ENCODE measurements at places on chromosomes 6 and 20.
A peak's percentile ranks its signal among the peaks of the same experiment; 100 is the strongest.

- no peak for DNase-seq
Observed at GRCh38 chr6:35312807-35313206, 15.2 kb downstream of the DEF6 start.

DNA sequence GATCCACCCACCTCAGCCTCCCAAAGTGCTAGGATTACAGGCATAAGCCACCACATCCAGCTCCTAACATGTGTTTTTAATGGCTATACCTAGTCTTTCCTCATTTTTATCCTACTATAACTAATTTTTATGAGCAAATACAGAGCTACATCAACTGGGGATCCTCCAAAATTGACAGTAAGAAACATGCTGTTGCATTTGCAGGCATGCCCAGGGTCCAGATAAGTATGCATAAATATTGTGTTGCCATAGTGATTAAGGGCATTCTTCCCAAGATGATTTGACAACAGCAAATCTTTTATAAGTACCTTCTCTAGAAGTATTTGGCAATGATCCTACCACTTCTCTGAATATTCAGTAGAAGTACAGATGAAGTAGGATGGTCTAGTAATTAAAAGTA lies 41.9 kb upstream of the MOXD1 start:
- no peak for DNase-seq

- DNase-seq: no peak
Observed at GRCh38 chr20:35588397-35588796, 27.2 kb upstream of the SPAG4 start.

DNA sequence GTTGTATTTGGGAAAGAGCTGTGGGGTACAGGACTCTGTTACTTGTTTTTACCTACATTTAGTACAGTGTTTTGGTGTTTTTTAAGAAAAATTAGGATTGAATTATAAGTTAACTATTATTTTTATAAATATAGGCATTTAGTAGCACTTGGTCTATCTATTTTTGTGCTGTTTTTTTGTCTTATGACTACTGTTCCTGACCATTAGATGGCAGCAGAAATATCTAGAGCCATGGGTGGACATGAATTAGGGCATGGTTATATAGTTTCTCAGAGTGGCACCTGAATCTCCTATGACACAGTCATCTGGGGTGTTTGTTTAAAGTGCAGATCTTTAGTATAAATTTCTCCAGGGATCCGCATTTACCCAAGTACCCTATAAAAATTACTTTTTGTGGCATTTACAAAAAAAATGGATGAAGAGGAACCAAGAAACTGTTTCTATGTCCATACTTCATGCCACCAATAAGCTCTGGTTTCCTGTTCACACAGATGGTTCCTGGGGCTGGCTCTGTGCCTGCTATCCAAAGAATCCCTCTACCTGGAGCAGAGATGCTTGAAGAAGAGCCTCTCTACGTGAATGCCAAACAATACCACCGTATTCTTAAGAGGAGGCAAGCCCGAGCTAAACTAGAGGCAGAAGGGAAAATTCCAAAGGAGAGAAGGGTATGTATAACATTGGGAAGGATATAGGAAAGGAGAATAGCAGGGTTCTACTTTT lies 19.8 kb downstream of the NFYA start:
- DNase-seq: no peak

DNA sequence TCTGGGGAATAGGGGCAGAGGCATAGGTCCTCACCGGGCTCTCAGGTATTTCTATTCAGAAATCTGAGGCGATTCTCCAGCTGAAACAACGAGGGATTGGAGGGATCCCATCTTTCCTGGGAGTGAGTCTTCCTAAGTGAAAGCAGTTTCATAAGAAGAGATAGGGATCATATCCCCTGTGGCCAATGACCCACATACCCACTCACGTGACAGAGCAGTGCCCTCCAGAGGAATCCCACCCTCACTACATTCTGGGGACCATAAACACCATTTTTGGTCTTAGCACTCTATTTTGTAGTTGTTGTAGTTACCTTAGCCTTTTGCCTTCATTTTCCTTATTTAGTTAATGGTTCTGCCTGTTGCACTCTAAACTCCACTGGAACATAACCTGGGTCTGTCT lies 121.1 kb downstream of the GPR63 start:
- DNase-seq: no peak

DNA sequence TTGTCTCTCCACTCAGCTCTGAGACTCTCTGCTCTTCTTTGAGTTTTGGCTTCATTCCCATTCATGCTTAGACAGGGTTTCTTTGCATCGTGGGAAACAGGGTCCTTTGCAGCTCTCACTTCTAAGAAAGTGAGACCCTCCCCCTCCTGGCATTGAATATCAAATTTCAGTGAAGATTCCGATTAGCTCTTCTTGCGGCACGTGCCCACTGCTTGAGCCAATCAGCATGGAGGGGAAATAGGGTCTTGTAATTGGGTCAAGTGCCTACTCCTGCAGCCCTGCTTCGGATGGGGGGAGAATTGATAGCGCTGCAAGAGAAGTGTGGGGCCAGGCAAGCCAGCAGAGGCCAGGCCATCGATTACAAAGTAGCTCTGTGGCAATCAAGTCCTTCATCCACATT lies 69.6 kb downstream of the TFAP2C start:
- no peak for DNase-seq

GRCh38 chr6:43149265-43149664 lies 21.8 kb upstream of the SRF start:
- no peak for DNase-seq

GRCh38 chr6:69090132-69090531 lies 455.1 kb downstream of the ADGRB3 start:
- DNase-seq: no peak

- no peak for DNase-seq
Observed at GRCh38 chr6:84052883-84053241, 19.3 kb downstream of the MRAP2 start.

DNA sequence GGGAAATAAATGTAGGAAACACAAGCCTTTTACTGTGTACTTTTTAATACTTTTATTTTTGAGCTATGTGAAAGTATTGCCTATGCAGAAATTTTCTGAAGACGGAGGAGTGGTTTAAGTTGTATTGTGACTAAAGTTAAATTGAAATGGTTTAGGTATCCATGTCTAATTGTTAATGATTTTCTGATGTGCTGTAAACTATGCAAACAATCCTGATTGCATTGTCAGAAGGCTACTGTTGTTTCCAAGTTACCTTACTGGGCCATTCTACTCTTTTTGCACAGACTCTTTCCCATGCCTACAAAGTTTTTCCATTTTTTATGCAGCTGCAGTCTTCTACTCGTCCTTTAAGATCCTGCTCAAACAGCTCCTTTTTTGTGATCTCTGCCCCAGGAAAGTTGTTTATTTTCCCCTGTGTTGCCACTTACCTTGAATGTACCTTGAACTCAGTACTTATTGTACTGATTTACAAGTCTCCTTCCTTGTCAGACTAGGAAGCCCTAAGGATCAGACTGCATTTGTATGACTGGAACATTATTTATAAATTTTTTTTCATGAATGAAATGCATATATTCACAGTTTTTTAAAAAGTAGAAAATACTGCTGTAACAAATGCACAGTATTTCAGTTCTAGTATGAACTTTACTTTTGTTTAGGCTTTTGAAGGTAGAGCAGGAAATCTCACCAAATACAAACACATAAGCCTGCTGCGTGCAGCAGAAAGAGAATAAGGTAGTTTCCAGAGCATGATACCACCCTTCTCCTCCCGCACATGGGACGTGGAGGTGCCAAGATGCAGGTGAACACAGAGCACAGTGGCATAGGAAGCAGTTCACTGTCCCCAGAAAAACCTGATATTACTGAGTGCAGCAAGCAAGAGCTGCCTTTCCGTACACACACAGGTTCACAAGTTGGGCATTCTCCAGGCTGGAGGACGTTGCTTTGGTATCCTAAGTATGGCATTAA lies 97.8 kb downstream of the CRYBG1 start:
- no peak for DNase-seq

DNA sequence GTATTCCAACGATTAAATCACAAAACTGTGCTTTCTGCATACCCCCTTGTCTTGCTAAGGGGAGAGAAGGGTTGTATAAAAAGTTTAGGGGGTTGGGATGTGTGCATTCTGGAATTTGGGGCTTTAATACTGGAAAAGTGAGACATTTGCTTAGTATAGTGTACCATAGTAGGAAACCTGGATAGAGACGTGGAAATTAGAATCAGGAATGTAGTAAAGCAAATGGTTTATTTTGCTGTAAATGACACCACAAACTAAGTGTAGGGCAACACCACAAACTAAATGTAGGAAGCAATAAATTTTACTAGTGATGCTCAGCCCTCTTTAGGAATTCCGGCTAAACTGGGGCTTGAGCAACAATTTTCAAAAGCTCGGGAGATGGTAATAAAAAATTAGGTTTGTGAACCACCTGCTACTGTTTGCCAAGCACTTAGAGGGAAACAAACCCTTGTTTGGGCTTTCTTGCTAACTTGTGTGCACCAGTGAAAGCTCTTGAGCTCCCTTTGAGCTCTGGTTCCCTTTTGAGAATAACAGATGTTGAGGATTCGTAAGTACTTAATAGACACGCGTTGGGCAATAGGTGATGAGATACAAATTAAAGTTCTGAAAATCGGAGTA lies 13.8 kb downstream of the BRD2 start:
- no peak for DNase-seq

GRCh38 chr6:170128811-170129681 lies 161.8 kb downstream of the DLL1 start:
- no peak for DNase-seq

DNA sequence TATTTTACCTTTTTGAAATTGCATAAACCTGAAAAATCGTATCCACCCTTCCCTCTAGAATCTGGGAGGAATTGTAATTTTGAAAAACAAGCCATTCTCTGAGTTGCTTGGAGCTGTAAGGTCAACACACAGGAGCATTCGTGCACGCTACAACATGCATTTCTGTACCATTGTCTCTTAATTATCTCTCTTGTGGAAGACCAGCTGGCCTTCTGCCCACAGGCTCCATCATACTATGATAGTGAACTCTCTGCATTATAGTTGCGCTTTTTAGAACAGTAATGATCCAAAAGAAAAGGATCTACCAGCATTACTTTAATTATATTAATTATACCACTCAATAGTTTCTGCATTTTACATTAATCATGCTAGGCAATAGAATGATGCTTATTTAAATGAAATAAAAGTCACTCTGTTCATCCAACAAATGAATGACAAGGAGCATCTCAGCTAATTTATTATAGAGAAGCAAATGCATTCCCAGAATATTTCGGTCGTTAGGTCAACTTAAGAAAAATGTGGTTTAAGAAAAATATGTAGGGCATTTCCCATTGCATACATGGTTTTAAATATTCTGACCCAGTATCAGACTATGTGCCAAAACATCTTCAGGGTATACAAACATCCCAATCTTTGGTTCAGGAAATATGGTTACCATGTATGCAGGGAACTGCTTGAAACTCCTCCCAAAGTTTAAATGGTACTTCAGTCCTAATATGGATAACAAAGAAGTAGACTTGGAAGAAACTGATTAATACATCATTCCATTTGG lies 263.5 kb downstream of the TFAP2A start:
- no peak for DNase-seq

DNA sequence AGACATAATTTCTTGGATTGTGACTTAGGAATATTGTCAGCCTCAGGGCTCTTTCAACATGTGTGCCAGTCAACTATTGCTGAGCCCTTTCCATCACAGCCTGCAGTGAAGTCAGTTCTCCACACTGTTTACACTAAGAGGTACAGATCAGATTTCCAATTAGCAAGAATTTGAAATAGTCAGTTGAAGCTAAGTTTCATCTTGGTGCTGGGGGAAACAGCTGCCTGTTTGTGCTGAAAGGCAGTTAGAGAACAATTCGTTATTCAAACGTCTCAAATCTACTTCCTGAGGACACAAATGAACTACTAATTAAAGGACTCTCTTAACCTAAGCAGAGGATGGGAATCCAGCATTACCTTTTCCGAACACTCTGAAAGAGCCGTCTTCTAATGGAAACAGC lies 25.9 kb downstream of the ADGRF1 start:
- no peak for DNase-seq

DNA sequence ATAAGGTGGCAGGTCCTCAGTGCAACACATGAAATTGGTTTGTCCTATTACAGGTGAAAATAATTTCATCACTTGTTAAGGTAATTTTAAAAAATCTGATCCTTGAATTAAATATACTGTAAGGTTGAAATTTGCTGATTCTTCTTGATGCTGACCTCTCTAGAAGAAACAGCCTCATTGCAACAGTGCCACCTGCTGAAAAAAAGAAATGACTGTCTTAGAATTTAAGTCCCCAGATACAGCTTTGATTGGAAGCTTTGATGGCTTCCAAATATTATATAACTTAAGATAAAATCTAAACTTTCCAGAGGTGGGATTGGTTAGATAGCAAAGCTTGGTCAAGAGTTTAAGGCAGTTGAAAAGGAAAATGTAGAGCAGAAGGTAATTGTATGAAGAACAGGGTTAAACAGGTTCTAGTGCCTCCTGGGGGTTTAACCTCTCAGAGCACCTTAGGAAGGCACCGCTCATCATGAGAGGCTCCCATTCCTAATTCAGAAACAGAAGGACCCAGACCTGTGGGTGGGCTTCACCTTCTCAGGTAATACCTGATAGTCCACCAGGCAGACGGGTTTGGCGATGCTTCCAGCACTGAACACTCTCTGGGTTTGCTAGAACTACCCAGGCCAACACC lies 401.0 kb downstream of the PAX1 start:
- no peak for DNase-seq

DNA sequence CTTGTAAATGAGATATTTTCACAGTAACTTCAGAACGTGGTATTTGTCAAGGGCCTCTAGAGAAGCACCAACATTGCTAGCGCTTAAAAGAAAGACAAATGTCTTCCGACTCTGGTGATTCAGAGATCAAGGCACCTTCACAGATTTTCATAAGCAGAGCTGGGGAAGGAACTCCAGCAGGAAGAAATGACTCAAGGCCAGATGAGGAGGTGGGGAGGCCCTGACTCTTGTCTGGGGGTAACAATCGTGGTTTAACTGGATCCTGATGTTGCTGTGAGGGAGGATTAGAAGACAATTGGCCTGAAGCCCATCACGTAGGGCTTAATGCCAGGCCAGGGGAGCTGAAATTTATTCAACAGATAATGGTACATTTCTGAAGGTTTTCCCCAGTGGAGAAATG lies 122.9 kb upstream of the QKI start:
- no peak for DNase-seq

- no peak for DNase-seq
Observed at GRCh38 chr6:33966536-33966935, 162.7 kb upstream of the MLN start.

DNA sequence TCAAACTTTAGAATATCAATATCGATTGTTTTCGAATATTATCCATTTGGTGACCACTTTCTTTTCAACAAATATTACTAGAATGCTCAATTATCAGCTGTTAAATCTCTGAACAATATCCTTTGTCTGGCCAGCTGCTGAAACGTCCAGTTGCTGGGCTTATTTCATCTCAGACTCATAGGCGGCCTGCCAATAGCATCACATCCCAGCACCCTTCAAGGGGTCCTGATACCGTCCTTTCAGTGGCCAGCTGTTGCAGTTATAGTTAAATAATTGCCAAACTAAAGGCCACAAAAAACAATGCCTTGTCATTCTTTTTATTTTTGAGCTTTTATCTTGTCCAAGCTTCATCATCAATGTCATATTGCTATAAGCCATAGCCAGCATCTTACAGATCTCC lies 1006.8 kb upstream of the MANEA start:
- DNase-seq: no peak

- peak; percentile 49 for DNase-seq
Observed at GRCh38 chr6:135163440-135163738, 17.7 kb upstream of the MYB start.

Measured in stimulated activated CD8-positive, alpha-beta memory T cell treated with anti-CD3 and anti-CD28 coated beads, Interleukin-15, amount 100 ng/mL, for 48 hours (primary cell).